ENCODE measurements at places on chromosomes 6 and 20.

DNA sequence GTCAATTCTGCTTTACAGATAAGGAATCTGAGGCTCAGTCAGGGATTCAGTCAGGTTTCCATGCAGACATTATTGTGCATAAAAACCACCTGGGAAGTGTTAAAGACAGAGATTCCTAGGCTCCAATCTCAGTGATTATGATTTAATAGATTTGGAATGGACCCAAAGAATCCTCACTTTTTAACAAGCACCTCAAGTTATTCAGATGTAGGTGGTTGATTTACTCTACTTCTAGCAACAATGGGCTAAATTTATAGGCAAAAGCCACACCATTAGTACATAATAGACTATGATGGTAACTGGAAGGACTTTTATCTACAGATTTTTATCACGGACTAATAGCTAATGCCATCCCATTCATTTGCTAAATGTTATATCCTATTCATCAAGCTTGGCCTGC, 9.0 kb downstream of the ENPP1 start:
- no peak for DNase-seq

DNA sequence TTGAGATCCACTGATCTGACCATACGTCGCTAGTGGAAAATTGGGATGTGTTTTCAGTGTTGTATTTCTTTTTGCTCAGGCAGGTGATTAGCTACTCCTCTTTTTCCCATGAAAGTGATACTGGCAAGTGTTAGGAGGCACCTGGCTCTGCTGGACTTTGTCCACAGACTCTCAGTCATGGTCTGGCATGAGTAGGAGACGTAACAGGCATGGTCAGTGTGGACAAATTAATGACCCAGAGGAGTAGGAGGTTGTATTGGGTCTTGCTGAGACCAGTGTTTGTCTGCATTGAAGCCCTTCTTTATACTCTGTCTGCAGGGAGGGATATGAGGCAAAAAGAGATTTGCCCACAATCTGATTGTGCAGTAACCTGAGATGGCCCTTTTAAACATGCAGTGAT, 178.7 kb downstream of the DTNBP1 start:
- DNase-seq = no peak

GRCh38 chr6:22653980-22654610, 84.7 kb downstream of the HDGFL1 start:
- no peak for DNase-seq

GRCh38 chr6:11890209-11890608, 111.6 kb upstream of the ADTRP start:
- DNase-seq = no peak

DNA sequence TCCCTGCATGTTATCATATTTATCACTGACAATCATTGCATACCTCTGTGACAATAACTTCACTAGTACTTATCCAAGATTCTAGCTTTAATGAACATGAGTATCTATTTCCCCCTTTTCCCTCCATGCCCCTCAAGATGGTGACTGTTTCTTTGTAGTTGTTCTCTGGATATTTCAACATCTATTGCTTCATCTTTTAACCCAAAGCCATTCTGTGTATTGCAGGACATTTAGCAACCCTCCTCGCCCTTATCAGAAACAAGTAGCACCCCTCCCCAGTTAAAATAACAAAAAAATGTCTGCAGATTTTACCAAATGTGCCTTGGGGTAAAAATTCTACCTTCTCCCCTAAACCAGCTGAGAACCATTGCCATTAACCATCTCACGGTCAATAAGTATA, 979.8 kb upstream of the MANEA start:
- no peak for DNase-seq

GRCh38 chr20:61424628-61425420, 172.8 kb downstream of the CDH4 start:
- no peak for DNase-seq

DNA sequence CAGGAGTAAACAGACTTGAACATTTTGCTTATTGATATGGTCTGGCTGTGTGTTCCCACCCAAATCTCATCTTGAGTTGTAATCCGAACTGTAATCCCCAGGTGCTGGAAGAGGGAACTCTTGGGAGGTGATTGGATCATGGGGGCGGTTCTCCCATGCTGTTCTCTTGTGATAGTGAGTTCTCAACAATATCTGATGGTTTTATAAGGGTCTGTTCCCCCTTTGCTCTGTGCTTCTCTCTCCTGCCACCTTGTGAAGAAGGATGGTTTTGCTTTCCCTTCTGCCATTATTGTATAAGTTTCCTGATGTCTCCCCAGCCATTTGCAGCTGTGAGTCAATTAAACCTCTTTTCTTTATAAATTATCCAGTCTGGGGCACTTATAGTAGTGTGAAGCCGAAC, 40.0 kb downstream of the MYLIP start:
- DNase-seq = no peak

- no peak for DNase-seq
These were observed 70.8 kb downstream of the EYA4 start for GRCh38 chr6:133312006-133312405.

DNA sequence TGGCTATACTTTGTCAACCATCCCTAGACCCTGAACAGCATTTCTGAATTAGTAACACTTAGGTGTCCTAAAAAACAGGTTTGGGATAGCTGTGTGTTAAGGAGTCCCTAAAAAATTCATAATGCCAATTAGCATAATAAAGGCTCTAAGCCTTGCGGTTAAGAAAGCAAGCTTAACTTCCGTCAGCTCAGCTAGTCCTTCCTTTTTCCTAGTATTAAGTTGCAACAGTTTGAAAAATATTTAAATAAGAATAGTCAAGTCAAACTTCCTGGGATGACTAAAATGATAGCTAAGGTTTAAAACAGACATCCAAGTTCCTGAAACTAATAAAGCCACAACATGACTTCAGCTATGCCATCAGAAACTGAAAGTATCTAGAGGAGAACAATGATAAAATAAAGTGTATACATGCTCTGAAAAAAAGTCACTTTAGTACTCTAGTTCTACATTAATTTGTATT, 3.5 kb downstream of the AKIRIN2 start:
- DNase-seq = no peak

GRCh38 chr6:25833136-25833535, 1.3 kb upstream of the SLC17A1 start:
- no peak for DNase-seq

- no peak for DNase-seq
These were observed 1.3 kb downstream of the KIF13A start for GRCh38 chr6:17985934-17986655.

DNA sequence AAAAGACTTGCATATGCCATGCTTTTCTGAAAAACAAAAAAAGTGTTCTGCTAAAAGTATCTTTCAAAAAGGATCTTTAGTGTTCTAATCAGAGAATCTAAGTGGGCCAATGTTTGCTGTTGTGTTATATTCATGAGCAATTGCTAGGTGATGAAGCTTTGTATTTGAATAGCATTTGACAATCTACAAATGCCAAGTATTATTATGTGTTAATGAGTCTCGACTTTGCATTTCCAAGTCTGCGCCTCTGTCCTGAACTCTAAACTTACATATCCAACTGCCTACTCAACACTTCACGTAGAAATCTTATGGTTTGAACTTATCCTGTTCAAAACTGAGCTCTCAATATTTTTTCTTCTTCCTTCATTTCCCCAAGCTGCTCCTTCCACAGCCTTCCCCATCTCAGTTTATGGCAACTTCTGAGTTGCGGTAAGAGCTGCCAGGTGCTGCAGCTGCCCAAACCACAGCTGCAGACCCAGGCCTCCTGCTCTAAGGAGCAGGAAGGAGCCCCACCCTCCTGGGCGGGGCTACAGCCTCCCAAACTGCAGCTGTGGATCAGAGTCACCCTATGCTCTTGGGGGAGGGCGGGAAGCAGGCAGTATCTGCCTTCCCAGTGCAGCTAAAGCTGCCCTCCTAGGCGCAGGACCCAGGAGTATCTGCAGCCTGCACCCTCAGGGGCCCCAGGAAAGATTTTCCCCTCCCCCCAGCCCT, 16.7 kb upstream of the MAK start:
- DNase-seq = no peak

DNA sequence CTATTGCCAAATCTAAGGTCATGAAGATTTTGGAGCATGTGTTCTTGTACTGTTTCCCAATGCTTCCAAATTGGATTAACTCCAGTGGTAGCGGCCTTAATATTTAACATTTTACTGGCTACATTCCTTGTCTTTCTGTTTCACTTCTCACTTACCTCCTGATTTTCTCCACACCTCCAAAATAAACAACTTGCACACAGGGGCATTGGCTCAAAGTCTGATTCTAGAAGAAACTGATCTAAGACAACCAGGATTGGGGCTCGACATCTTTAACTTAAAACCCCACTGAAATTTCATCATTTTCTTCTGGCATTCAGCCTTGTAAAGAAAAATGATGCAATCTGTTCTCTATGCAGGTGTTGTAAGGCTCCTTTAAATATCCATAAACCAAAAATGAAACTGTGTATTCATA, 557.9 kb upstream of the ID4 start:
- DNase-seq = no peak

- no peak for DNase-seq
These were observed 9.8 kb upstream of the CNKSR3 start for GRCh38 chr6:154520280-154520679.

GRCh38 chr6:48701572-48701971, 590.6 kb upstream of the PTCHD4 start:
- DNase-seq = no peak

- no peak for DNase-seq
These were observed 142.8 kb downstream of the CLIC5 start for GRCh38 chr6:45872827-45873365.

- DNase-seq = no peak
These were observed 9.7 kb upstream of the METTL24 start for GRCh38 chr6:110367825-110368224.

- peak; percentile 28 for DNase-seq
These were observed 309 bp upstream of the AIG1 start for GRCh38 chr6:143060354-143060805.

DNA sequence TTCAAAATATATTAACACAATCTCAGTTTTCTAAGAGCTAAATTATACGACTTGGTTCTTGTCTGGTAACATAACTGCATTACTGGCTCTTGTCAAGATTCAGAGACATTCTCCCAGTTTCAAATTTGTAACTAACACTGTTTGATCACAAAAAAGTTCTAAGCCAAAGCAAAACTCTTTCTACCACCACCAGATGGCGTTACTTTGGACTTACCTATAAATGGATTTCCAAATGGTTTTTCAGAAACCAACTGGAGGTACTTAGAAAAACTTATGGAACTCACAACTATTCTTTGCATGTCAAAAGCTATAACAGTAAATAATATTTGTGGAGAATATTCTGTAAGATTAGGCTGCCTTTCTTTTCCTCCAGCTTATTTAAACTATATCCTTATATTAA, 34.2 kb upstream of the GFRAL start:
- DNase-seq = no peak

- DNase-seq = no peak
These were observed 36.6 kb upstream of the FOXP4 start for GRCh38 chr6:41509580-41509979.

GRCh38 chr6:12973386-12973785, 256.8 kb downstream of the PHACTR1 start:
- DNase-seq = no peak

- no peak for DNase-seq
These were observed 23.8 kb upstream of the LAMP5 start for GRCh38 chr20:9490631-9491030.

GRCh38 chr20:35954907-35955251, 577 bp upstream of the SCAND1 start:
- no peak for DNase-seq

- no peak for DNase-seq
These were observed 102.3 kb downstream of the EDN1 start for GRCh38 chr6:12392490-12392889.

DNA sequence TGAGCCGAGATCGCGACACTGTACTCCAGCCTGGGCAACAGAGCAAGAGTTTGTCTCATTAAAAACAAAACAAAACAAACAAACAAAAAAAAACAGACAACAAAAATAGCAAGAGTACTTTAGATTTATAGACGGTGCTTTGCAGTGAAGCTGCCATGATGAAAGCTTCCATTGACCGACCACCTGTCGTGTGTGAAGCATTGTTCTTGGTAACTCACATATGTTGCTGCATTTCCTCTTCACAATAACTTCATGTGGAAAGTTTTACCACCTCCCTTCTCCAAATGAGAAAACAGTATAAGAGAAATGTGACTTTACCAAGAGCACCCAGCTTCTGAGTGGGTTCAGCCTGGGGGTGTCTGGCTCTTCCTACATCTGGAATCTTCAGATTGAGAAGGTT, 56.4 kb upstream of the PTGIS start:
- no peak for DNase-seq

- no peak for DNase-seq
These were observed 757 bp upstream of the R3HDML start for GRCh38 chr20:44336086-44336485.

DNA sequence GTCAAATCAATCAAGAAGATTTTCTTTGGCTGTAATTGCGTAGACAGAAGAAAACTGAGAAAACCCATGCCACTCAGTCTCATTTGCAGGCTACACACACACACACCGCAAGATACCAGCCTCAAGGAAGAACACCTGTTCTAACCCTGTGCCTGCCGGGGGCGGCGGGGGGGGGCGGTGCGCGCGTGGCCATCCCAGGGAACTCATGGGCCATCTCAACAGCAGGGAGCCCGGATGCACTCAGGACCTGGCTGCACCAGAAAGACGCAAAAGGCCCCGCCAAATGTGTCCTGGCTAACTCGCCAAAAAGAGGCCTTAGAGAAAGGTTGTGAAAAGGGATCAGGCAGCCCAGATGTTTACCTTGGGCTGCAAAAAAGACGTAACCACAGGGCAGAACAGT, 2.1 kb downstream of the B3GAT2 start:
- DNase-seq = no peak

- DNase-seq = no peak
These were observed 493.8 kb downstream of the UTRN start for GRCh38 chr6:144778773-144779492.

DNA sequence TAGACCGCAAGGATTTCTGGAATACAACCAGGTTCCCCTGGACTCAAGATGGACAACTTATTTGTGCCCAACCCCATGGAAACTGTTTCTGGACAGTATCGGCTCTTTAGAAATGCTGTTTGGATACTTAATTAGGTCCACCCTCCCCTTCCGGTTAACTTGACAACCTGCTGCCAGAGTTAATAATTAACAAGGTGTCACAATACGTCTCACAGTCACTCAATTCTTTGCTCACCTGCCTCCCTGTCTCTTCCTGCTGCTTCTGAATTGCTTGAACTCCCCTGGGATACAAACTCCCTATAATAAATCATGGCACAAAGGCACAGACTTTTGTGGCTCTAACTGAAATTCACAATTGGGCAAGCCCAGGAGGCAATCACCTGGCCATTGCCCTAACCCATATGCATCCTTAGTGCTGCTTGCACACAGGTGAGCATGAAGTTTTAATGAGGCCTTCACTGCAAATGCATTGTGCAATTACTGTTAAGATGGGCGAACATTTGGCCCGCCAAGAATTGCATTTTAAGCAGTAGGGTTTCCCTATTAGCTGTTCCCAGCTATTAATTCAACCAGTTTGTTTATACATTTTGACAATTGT, 504.4 kb upstream of the NOX3 start:
- DNase-seq = no peak

DNA sequence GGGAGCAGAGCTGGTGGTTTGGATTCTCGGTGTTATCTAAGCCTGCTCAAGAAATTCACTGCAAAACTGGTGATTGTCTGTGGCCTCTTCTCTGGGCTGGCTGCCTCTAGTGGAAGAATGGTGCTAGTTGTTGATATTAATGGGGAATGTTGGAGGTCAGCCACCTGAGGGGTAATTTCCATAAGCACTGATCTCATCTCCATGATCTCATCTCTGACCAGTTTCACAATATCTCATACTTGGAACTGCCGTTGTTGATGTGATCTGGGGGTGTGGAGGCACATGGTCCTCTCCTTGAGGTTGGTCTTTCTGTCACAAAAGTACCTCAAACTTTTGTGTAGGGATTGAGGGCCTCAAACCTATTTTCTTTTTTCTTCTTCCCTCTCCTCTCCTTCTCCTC, 102.6 kb downstream of the CD109 start:
- DNase-seq = peak; percentile 89

- DNase-seq = no peak
These were observed 101.9 kb downstream of the FIG4 start for GRCh38 chr6:109793021-109793420.

All from AG04449 (cell line).